ENCODE measurements at places on chromosomes 1 and 21.

- DNase-seq: no peak
Measured at GRCh38 chr1:16971341-16972188, 8.9 kb downstream of the MFAP2 start.

- DNase-seq: no peak
Measured at GRCh38 chr1:226675715-226676357, 63.2 kb downstream of the ITPKB start.

- no peak for DNase-seq
Measured at GRCh38 chr1:159584536-159584935, 3.1 kb upstream of the APCS start.

- DNase-seq: no peak
Measured at GRCh38 chr1:235087906-235088305, 40.7 kb downstream of the TOMM20 start.

DNA sequence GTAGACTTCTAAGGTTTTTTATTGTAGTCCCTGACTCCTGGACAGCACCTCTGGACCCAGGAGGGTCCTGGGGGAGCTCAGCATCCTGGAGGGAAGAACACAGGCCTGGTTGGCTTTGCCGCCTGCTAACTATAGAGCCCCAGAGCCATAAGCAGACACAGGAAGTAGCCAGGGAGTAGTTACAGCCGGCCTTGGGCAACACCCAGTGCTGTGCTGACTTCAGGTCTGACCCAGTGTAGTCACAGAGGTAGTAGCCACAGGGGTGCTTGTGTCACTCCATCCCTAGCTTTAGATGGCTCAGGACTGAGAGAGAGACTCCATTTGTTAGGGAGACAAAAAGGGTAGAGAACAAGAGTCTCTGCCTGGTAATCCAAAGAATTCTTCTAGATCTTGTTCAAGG is 21.9 kb downstream of the MCOLN2 start:
- DNase-seq: no peak

GRCh38 chr1:199954699-199955098 is 72.8 kb upstream of the NR5A2 start:
- no peak for DNase-seq

- DNase-seq: no peak
Measured at GRCh38 chr1:37113285-37113997, 79.1 kb upstream of the GRIK3 start.

GRCh38 chr1:91924146-91924545 is 25.1 kb upstream of the BRDT start:
- DNase-seq: no peak

DNA sequence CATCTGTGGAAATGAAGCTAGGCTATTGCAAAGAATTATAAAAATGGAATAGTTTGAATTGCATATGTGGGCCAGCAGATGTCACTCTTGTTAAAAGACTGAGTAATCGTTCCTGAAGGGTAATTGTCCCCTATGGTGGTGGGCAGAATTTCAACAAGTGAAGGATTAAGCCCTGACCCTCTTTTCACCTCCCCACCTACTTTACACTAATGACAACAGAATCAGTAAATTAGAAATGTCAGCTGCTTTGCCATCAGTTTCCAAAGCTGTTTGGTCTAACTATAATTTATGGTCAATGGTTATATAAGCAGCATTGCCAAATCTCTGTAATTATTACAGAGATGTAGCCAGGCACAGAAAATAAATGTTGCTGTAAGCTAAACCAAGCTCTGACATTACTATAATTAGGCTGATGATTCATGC is 898.6 kb downstream of the AMY1C start:
- DNase-seq: no peak

- DNase-seq: no peak
Measured at GRCh38 chr1:100130552-100131077, 2.1 kb downstream of the SASS6 start.

DNA sequence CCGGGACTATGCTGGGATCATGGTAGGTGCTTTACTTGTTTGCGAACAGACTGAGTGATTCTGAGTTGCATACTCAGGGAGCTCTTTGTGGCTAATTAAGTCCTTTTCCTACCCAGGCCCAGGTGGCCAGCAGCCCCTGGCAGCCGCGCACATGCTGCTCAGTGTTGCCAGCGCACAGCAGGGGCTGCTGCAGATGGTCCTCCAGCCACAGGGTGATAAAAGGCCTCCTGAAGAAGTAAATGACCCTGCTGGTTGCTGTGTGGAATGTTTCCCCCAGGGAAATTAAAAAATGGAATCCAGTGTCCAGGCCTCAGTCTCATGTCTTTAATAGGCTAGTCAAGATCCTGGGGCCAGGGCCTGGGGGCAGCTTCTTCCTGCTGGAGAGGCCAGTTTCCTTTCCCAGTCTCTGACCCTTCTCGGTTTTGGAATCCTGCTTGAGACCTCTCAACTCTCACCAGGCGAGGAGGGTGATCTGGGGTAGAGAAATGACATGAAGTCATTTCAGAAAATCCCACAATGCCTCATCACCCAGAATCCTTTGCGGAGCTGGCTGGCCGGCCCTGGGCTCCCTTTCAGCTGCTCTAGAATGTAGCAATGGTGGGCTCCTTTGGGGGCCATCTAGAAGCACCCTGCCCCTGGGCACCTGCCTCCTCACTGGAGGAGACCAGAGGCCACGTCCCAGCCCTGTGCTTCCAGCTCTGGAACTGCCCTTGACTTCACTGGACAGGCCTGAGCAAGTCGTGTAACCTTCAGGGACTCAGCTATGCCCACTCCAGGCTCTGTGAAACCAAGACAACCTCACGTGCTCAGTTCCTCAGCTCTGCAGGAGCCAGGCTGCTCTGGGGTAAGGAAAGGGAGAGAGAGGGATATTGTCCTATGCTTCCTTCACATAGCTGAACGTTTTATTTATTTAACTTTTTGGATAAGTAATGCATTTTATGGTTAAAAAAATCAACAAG is 131.4 kb downstream of the MRPS6 start:
- DNase-seq: no peak

GRCh38 chr1:191350938-191351337 is 807.3 kb upstream of the RGS18 start:
- DNase-seq: no peak

GRCh38 chr1:17486242-17486641 is 46.8 kb upstream of the RCC2 start:
- DNase-seq: no peak

Data from heart right ventricle (tissue), 16 donors.